ENCODE measurements at places on chromosomes 7 and 10.

DNA sequence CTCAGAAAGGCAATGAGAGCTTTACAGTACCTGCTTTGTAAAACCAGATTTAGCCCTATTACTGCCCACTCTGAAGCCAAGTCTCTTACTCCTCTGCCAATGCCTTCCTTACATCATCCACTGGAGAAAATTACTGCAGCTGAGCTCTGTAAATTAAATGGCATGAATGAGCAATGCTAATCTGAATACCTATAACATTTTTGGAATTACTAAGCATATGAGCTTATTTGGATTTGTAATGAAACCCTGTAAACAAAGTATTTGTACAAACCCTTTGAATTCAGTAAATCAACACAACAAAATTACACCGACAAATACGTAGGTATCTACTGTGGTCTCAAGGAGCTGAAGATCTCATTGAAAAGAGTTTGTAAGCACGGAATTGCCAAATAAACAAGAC lies 12.1 kb upstream of the CCNY start:
- peak; percentile 76 for DNase-seq

- peak; percentile 87 for DNase-seq
Measured at GRCh38 chr10:71765176-71765904, 8.0 kb downstream of the VSIR start.

GRCh38 chr10:101161494-101162299 lies 30.6 kb downstream of the TLX1 start:
- peak; percentile 89 for DNase-seq

- no peak for DNase-seq
Measured at GRCh38 chr10:86170255-86171108, 196.1 kb downstream of the GRID1 start.

DNA sequence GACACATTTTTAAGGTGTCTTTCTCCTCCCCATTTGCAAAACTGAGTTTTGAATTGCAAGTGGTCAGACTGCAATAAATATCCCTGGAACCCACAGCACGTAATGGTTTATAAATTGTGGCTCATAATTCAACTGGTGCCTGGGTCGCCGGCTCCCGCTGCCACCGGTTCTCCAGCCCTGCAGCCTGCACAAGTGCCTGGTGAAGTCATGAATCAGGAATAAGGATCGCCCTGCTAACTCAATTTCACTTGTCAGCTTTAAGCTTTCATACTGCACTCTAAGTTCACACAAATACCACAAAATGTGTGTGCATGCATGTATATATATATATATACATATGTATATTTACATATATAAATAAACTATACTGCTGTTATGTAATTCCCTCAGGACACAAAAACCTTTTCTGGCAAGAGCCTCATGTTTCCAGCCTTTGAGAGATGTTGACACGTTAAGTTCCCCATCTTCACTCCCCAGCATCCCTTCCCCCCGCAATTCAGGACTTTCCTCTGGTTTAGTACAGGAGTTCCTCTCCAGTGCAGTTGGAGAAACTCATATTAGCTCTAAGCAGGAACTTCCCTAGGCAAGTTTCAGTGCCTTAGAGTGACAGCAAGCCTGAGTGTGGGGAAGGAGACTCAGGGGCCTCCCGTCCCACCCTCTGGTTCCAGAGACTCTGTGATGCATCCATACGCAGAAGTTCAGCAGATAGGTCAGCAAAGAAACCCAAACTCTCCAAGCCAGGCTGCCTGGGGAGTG lies 129.2 kb upstream of the UNC5B start:
- DNase-seq = no peak

- no peak for DNase-seq
Measured at GRCh38 chr7:157946398-157947060, 609.7 kb downstream of the DNAJB6 start.

- DNase-seq = no peak
Measured at GRCh38 chr10:6958254-6958653, 378.2 kb upstream of the PRKCQ start.

DNA sequence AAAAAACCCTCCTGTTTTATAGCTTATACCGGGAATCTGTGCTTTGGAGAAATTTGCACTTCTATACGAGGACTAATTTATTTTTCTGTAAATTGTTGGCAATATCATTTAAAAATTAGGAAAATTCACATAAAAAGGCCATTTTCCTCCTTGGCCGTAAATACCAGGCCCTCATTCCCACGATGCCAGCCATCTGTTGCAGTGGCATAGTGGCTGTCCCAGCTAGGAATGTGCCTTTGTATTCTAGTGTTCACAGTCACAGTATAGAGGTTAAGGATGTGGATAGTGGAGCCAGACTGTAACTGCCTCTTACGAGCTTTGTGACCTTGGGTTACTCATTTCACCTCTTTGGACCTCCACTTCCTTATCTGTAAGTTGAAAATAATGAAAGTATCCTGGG lies 312.5 kb downstream of the GPR158 start:
- DNase-seq = no peak

DNA sequence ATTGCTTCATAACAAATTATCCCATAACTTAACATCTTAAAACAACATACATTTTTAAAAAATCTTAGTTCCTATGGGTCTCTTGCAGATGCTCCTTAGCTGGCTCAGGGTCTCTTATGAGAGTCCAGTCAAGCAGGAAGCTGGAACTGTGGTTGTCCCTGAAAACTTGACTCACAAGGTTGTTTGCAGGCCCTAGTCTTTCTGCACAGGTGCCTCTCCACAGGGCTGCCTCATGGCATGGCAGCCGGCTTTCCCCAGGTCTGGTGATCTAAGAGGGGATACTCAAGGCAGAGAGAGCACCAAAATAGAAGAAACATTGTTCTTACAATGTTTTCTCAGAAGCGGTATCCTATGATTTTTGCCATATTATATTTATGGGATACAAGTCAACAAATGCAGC lies 127.1 kb downstream of the CDK14 start:
- no peak for DNase-seq

DNA sequence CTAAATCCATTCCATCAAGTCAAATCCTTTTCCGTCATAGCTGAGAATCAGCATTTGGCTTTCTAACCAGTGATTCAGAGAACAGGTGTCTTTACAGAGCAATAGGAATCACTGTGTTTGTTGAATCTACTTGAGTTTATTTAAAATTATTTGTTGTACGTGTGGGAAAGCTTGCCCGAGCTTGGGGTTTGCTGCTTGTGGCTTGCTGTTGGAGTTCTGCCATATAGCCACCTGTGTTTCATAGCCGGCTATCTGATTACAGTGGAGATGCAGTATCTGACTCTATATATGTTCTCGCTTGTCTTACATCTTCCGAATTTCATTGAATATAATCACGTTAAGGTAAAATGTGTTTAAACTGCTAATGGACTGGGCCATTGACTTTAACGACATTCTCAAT lies 274.3 kb upstream of the MKI67 start:
- DNase-seq = no peak

- no peak for DNase-seq
Measured at GRCh38 chr10:130637089-130637676, 501.0 kb downstream of the GLRX3 start.

DNA sequence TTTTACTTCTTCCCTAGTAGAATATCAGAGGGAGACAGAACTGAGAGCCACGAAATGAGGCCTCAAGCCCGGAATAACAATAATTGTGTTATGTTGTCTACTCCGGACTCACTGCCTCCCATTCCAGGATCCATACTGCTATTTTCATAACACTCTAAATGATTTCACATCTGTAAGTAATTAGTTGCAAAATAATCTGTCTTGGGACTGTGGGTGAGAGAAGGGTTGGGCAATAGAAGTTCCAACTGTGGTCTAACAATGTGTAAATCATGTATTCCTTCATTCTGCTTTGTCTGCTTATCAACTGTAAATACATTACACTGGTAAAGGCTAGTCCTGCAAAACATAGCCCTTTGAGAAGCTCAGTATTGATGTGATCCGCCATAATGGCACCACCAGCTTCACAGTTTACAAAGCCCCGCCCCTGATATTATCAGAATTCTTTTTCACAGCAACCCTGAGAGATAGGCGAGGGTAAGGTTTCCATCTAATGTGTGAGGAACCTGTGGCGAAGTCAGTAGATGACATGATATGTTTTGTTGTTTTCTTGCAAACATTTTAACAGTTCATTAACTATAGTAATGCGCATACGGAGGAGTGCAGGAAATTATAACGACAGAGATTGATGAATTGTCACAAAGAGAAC lies 265.7 kb upstream of the BMPER start:
- DNase-seq = no peak

DNA sequence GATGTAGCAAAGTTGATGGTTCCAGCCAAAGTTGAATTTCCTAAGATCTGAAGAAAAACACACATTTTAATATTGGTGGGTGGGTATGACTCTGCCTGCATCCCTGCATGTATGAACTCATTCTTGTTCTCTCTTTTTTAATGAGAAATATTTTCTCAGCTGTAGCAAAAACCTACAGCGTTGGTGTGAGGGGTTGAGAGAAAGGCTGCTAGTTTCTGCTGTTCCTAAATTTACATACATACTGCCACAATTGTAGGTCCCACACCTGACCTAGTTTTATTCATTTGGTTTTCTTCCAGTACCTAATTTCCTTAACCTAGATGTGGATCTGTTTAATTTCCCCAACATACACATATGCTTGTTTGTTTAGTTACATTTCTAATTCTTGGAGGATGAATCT lies 4.6 kb downstream of the AGFG2 start:
- no peak for DNase-seq

- DNase-seq = no peak
Measured at GRCh38 chr7:106480161-106480579, 180.8 kb downstream of the CCDC71L start.

GRCh38 chr7:148963583-148964482 lies 64.5 kb downstream of the PDIA4 start:
- DNase-seq = peak; percentile 44

GRCh38 chr10:16583382-16583781 lies 61.7 kb upstream of the C1QL3 start:
- DNase-seq = no peak

- DNase-seq = no peak
Measured at GRCh38 chr10:32687546-32687945, 241.6 kb downstream of the CCDC7 start.

DNA sequence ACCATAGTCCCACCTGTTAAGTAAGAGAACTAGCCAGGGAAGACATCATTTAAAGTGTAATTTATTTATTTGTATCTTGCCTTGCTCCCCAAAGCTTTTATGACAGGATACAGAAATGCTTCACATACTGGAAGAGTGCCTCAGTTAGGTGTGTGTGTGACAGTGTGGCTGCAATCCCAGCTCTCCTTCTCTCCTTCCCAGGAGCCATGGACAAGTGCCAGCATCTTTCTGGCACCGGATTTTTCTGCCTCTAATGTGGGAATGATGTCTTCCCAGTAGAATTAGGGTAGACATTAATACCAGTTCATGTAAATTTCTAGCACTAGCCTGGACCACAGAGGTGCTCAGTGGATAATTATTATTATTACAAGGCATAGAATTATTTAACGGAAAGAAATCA lies 30.3 kb upstream of the ATXN7L1 start:
- peak; percentile 71 for DNase-seq

- no peak for DNase-seq
Measured at GRCh38 chr10:60951272-60951724, 7.3 kb upstream of the RHOBTB1 start.

DNA sequence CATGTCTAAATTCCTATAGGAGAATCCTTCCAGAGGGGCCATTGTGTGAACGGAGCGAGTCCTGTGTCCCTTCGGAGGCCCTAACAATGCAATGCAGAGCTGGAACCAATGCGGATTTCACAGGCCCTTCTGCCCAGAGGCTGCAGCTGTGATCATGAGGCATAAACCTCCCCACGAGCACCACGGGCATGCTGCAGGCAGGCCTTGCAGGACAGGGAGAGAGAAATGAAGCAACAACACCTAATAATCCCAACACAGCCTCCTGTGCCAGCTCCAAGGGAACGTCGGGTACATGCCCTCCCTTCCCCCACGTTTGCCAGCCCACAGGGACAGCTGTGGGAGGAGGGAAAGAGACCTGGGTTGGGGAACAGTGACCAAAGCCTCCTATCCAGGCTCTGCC lies 74.4 kb downstream of the TNS3 start:
- DNase-seq = no peak

DNA sequence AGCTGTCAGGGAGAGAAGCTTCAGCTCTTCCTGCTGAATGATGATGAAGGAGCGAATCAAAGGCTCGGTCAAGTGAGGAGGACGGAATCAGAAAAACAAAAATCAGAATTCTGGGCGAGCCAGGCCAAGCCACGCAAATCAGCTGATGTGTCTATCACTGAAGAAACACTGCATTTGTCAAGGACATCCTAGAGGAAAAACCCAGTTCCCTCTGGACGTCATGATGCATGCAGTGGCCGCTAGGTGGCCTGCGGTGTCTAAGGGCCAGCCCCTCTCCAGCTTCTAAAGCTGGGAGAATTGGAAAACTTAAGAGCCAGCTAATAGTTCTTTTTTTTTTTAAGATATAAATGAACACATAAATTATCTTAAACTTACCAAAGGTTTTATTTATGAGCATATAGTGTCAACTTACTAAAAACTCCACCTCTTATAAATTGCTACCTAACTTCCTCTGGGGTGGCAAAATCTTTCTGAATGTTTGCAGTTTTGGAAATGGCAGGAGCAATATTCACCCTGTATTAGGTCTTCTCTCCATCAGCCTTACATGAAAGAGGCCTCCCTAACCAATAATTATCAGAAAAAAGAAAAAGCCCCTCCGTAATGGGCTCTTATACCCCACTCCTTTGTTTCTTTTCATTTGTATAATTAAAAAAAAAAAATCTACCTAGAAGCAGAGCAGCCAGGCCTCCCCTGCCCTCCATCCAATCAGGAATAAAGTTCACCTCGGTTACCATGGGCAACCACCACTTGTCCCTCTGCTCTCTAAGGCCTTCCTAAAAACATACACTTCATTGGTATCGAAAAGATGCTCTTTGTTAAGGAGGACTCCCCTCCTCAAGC lies 186.8 kb downstream of the USP6NL start:
- peak; percentile 79 for DNase-seq

- no peak for DNase-seq
Measured at GRCh38 chr10:34305189-34305588, 509.9 kb downstream of the PARD3 start.

GRCh38 chr10:22825841-22826240 lies 102.0 kb upstream of the ARMC3 start:
- no peak for DNase-seq

DNA sequence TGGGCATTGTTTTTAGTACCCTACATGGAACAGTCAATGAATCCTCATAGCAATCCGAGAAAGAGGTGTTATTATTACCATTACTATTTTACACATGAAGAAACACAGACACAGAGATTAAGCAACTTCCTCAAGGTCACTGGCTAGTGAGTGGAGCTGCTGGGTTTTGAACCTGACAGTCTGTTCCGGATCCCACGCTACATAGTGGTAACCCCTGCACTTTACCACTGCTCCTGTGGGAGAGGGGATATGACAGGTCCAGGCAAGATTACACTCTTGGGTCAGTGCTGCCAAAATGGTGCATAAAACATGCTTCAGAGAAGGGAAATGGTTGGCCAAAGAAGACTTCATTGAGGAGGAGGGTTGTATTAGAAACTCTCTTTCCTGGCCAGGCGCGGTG lies 185.7 kb downstream of the XPNPEP1 start:
- DNase-seq = no peak

- peak; percentile 53 for DNase-seq
Measured at GRCh38 chr10:27680006-27680557, 65.5 kb downstream of the MKX start.

- DNase-seq = no peak
Measured at GRCh38 chr10:72375585-72375984, 20.9 kb upstream of the DNAJB12 start.
